ENCODE measurements at places on chromosomes 6 and 20.

DNA sequence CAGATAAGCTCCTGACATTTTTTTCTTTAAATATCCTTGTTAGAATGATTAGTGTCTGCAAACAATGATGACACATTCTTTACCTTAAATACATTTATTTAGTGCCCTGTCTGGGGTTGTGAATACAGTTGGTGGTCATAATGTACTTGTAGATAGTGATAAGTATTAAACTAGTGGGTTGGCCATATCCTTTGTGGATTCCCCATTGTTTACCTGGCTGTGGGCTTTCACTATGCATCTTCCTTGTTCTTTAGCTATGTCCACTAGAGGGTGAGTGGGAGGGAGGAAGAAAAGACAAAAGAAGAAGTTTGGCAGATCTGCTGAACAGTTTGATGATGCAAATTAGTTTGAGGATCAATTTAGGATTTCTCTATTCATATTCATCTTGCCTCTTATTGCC is 15.7 kb downstream of the HS3ST5 start:
- no peak for DNase-seq

- no peak for DNase-seq
These were observed 184.2 kb downstream of the DHX35 start for GRCh38 chr20:39146394-39146793.

DNA sequence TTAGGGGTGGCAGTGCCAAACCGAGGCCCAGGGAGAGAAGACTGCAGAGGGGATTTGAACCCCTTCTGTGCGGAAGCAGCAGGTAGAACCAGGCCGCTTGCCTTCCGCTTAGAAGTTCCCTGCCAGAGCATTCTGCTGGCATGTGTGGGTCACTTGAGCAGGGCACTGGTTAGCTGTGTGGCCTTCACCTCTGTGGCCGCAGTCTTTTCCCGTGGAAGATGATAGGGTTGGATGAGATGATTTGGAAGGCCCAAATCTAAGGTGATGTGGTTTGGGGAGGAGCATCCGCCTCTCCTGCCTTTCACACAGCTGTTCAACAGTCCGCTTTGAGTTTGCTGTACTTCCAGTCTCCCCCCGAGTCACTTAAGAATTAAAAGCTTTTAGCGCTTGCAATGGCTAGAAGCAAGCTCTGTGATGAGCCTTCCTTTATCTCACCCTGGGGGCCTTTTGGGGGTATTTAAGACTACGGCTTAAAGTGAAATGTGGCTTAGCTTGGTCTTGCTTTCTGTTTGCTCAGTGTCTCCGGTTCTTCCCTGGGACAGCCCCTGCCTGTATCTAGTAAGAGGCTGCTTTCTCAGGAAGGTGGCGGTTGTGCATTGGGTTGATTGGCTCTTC is 743 bp downstream of the CMTR1 start:
- peak; percentile 6 for DNase-seq

GRCh38 chr20:47785311-47785853 is at the start of gene SULF2:
Gene SULF2, minus strand, starts transcription at chr20:47785481. Its CDS starts 28,118 bp downstream, at chr20:47757363.
- no peak for DNase-seq

GRCh38 chr20:52958211-52958610 is 13.9 kb upstream of the TSHZ2 start:
- no peak for DNase-seq

DNA sequence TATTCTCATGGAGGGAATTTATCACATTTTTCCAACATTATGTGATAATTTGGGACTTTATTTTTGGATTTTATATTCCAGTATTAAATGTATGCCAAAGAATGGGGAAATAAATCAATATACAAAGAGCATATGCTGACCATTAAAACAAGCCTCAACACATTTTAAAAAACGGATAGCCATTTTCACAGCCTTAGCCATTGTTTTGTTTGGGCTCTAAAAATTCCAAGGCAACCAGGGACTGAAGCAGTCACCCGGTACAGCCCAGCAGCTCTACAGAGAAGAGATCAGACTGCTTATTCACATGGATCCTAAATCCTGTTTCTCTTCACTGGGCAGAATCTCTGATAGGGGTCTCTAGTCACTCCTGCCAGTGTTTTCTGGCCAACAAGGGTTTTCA is 150.2 kb upstream of the OGFRL1 start:
- no peak for DNase-seq

DNA sequence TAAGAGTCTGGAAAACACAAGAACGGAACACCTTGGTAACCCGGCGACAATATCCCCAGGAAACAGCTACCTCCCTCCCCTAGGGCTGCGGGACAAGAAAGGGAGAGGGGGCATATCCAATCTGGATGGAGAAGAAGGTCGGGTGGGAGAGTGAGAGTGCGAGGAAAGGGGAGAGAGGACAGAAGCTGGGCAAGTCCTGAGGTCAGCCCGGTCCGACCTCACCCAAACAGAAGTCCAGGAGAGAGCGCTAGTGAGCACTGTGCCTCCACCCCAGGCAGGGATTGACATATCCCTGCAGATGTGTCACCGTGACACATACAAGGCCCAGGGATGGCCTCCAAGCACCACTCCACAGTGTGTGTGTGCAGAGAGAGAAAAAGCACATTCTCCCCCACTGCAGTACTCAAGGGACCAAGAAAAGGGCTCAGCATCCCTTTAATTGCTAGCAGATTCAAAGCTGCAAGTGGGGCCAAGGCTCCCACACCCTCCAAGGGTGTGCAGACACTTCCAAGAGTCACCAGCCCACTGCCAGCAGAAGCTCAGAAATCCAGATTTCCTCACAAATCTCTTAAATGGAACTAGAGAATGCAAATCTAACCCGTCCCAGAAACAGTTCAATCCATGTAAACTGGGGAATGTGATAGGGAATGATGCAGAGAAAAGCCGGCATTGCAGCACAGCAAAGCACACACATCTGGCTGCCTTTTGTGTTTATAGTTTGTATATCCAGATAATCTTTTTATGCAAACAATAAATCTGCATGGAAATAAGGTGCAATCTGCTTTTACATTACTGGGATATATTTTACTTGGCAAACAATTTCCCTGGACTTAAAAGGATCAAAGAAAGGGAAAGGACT is 3.1 kb downstream of the PXDC1 start:
- no peak for DNase-seq

- DNase-seq = no peak
These were observed 23.5 kb upstream of the BACH2 start for GRCh38 chr6:90319979-90320685.

- no peak for DNase-seq
These were observed 345.1 kb upstream of the AGPAT4 start for GRCh38 chr6:161618831-161619454.

GRCh38 chr20:53752971-53753879 is 159.6 kb upstream of the ZNF217 start:
- DNase-seq = no peak

DNA sequence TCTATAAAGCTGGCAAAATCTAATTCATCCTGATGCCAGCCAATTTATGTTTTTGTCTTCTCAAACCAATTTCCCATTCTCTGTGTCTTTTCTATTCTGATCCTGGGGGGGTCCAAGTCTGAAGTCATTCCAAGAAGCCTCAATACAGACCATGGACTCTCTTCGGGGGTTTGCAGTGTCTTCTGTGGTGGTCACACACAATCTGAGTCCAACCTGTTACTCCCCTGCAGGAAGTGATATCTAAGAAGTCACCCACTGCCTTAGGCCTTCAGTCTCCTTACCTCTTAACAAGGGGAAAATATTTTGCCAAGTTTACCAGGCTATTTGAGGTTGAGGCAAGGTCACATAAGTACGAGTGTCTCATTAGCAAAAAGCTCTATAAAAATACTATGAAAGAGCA is 1.9 kb downstream of the TRIM26 start:
- no peak for DNase-seq

GRCh38 chr20:36631646-36632045 is 14.3 kb downstream of the SLA2 start:
- DNase-seq = no peak

DNA sequence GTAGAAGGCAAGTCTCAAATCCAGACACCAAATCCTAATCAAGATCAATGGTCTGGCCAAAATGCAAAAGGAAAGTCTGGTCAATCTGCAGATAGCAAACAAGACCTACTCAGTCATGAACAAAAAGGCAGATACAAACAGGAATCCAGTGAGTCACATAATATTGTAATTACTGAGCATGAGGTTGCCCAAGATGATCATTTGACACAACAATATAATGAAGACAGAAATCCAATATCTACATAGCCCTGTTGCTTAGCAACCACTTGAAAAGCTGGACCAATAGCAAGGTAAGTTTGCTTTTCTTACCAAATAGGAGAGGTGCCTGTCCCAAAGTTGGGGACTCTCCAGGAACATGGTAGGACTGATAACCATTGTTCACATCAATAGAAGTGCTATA is 2.0 kb downstream of the SEMG2 start:
- no peak for DNase-seq

DNA sequence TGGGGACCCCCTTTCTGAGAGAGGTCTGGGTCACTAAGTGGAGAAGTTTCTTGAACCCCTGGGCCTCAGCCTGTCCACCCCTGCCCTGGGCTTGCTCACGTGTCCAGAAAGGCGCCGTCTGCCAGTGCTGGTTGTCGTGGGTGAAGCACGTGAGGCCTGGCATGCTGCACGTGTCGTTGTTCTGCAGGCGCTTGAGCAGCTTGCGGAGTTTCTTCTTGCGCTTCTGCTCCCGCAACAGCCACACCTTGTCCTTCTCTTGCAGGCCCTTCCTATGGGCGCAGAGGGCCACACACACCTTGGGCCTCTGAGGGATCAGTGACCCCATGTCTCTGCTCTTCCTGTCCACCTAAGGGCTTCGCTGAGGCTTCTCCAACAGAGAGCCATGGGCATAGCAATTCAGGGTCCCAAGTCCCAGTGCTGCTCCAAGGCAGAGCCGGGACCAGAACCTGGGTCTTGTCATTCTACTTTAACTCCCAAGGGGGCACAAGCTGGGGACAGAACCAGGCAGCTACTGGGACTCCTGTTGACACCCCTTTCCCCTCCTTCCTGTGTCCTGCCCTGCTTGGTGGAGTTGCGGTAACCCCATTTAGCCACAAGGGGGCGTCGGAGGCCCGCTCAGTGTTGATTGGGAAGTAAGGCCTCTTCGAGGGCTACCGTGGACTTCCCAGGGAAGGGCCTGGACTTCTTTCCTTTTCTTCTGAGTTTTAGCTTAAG is 121.8 kb downstream of the SULF2 start:
- DNase-seq = peak; percentile 37

DNA sequence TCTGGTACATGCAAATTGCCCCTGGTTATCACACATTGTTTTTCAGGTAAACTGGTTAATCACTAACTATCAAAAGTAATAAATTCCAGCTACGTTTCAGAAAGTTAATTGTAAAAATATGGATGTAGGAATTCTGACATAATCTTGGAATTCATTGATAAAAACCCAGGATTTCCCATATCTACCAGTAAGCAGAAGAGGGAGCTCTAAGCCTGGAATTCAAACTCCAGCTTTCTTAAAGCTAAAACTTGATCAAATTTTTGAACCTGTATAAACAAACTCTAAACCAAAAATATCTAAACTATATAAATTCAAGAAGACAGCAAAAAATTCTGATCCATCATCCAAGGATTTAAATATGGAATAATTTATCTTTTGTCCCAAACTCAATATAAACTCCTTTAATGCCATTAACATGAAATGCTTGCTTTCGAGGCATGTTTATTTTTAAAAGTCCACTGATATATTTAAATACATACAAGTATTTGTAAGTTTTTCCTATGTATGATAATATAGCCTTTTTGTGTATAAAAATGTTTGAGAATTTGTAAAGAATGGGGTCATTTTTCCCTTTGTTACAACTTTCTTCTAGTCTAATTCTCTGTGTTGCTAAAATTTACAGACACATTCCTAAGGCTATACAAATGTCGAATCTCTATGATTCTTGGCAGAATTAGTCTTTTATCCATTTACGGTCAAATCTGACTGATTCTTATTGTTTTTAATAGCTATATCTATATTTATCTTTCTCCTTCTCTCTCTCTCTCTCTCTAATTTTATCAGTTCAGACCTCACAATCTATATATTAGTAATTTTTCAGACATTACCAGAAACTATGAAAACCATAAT is 91.4 kb upstream of the RNF217 start:
- no peak for DNase-seq

GRCh38 chr6:38180586-38180985 is 361.1 kb downstream of the ZFAND3 start:
- DNase-seq = no peak

DNA sequence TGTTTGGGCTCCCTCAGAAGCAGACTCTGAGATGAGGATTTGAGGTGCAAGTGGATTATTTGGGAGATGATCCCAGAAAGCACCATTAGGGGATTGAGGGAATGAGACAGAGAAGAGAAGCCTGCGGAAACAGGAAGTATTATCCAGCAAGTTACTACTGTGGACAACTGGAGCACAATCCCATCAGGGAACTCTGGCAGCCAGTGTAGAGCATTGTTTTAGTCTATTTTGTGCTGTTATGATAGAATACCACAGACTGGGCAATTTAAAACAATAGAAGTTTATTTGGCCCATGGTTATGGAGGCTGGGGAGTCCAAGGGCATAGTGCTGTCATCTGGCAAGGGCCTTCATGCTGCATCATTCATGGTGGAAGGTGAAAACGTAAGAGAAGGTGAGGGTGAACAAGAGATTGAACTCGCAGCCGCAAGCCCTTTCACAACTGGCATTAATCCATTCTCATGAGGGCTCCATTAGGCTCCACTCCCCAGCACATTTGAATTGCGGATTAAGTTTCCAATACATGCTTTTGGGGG is 43.5 kb upstream of the SLC9A8 start:
- DNase-seq = no peak

DNA sequence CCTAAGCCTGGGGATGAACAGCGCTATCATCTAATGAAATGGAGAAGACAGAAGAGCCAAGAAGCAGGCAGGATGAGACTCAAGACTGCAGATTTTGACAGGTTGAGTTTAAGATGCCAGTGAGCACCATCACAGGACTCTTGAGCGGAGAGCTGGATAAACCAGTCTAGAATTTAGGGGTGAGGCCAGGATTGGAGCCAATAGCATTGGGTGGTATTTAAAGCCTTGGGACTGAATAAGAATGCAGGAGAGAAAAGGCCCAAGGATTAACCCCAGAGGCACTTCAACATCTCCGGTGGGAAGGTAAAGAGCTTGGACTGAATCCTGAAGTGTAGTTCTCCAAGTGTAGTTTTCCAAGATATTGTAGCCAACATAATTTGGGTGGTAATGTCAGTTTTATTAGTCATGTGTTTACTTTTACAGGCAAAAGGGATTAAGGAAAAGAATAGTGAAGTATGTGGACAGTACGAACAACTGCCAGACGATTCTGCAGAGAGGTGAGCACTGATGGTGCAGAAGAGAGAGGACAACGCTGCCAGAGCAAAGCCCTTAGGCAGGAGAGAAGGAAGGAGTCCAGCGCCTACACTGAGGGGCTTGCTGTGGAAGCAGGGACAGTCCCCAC is 85.2 kb downstream of the DTNBP1 start:
- no peak for DNase-seq

GRCh38 chr6:157151989-157152388 is 171.3 kb downstream of the TMEM242 start:
- DNase-seq = no peak

DNA sequence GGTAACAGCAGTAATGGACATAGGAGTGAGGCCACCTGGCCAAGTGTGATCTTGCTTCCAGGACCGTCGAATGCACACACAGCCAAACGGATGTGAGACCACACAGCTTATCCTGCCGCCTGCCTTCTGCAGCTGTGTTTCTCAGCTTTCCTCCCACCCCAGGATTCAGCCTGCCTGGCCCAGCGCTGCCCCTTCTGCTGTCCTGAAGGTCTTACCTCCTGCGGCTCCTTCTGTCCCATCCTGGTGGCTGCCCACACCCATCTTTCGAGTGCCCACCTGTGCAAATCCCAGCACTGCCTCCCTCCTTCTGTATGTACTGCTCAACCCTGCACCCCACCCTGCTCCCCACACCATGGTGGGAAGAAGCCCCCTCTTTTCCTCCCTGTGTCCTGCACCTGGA is 49.4 kb upstream of the DACT2 start:
- no peak for DNase-seq

- no peak for DNase-seq
These were observed 57.7 kb downstream of the NFATC2 start for GRCh38 chr20:51484831-51485230.
